ENCODE measurements at places on chromosomes 11 and 22.

GRCh38 chr11:68099057-68099456 lies 22.1 kb downstream of the CHKA start:
- DNase-seq = no peak

- DNase-seq = no peak
Measured at GRCh38 chr11:94593030-94593429, 25.9 kb downstream of the PIWIL4 start.

DNA sequence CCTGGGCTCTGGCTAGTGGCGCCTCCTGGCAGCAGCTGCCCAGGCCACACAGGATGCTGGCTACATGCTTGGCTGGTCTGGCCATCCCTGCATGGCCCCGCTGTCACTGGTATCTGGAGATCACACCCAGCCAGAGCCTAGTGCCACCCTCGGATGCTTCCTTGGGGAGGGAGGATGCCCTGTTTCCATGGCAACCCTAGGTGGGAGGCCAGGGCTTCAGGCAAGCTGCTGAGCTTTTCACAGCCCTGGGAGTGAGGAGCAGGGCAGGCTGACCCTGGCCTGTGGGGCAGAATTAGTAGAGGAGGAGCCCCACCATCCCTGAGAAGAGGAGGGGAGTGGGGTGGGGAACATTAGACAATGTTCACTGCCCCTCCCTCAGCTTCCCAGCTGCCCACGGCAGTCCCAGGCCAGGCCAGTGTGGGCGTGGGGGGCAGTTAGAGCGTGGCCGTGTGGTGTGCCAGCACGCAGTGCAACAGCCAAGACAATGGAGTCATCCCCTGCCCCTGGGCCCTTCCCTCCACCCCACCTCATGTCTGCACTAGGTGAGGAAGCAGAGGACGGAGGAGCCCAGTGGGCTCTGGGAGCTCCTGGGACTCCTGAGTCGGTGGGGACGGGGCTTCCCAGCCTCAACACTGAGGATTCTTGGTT lies 50.4 kb downstream of the PARVB start:
- DNase-seq = no peak

DNA sequence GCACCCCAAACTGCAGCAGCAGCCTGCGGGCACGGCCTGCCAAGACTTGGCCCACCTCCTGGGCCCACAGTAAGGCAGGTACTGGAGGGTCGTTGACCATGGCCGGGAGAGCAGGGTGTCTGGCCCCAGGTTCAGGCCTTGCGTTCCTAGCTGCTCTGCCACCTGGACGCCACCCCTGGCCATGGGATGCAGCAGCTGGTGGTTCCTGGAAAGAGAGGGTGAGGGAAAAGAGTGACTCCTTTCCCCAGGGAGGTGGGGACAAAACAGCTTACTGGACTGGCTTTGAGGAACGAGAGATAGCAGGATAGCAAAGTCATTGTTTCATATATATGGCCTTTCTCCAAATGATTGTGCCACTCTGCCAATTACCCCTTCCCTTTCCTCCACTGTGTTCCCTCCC lies 1.8 kb downstream of the BSCL2 start:
- DNase-seq = peak; percentile 45

DNA sequence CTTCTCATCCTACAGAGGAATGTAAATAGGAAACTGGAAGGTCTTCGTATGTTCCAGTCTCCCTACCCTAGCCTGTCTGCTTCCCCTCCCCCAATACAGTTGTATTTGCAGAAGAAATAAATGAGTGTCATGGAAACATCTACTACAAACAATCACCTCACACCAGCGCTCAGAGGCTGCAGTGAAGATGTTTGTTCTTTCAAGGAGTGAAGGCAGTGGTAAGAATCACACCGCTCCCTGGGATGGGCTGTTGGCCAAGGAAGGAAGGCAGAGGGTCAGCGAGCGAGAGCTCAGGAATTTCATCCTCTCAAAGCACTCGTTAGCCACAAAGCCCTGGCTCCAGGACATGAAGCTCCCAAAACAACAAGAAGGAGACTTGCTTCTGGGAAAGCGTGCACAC lies 1.1 kb upstream of the IGSF9B start:
- no peak for DNase-seq

- no peak for DNase-seq
Measured at GRCh38 chr11:74571062-74571399, 21.4 kb upstream of the POLD3 start.

DNA sequence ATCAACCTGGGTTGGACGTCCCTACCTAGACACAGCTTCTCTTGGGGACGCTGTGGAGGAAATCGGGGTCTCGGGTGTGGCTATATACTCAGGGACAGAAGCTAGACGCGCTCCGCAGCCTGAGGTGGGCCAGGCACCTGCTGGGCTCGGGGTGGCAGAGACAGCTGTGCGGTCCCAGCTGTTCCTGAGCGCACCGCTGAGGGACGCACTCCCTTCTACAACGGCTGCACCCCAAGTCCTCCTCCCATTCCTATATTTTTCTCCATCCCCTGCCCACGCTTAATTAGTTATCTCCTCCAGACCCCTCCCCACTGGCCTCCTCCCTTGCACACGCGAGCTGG lies 188 bp upstream of the MTNR1B start:
- DNase-seq = no peak

GRCh38 chr11:12279672-12280108 lies 97.7 kb upstream of the PARVA start:
- no peak for DNase-seq

- DNase-seq = no peak
Measured at GRCh38 chr11:36854875-36855274, 256.8 kb upstream of the RAG2 start.

DNA sequence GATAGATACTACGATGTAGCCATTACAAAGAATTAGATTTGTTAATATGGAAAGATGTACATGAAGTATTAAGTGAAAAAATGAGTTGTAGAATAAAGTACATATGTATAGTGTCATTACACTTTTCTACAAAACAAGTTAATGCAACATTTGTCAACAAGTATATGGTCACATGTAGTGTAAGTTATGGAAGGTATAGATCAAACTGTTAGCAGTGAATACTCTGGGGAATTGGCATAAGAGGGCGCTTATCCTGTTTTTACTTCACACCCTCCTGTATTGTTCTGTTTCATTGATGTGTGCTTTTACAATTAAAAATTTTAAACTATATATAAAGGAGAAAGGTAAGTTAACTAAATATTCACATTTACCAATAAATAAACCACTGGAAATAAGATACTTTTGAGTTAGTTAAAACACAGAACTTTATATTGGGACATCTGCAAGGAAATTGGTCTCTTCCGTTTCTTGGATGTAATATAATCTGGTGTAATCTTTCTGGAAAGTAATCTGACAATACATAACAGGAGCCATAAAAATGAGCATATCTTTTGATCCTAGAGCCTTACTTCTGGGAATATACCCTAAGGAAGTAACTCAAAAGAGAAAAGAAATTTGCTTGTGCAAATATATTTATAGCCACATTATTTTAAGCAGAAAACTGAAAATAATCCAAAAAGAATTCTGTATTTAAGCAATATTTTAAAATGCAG lies 34.5 kb downstream of the CSTPP1 start:
- no peak for DNase-seq

GRCh38 chr11:124446916-124447315 lies 1.4 kb upstream of the OR8B8 start:
- DNase-seq = peak; percentile 14

- peak; percentile 56 for DNase-seq
Measured at GRCh38 chr11:5204787-5205186, 4.3 kb upstream of the OR51V1 start.
